ENCODE measurements at places on chromosomes 5 and 9. TPM values are rescaled to one million over a fixed set of nuclear protein-coding genes. Genes with fewer than 3 reads are reported as not detected.
A peak's percentile ranks its signal among the peaks of the same experiment; 100 is the strongest.

DNA sequence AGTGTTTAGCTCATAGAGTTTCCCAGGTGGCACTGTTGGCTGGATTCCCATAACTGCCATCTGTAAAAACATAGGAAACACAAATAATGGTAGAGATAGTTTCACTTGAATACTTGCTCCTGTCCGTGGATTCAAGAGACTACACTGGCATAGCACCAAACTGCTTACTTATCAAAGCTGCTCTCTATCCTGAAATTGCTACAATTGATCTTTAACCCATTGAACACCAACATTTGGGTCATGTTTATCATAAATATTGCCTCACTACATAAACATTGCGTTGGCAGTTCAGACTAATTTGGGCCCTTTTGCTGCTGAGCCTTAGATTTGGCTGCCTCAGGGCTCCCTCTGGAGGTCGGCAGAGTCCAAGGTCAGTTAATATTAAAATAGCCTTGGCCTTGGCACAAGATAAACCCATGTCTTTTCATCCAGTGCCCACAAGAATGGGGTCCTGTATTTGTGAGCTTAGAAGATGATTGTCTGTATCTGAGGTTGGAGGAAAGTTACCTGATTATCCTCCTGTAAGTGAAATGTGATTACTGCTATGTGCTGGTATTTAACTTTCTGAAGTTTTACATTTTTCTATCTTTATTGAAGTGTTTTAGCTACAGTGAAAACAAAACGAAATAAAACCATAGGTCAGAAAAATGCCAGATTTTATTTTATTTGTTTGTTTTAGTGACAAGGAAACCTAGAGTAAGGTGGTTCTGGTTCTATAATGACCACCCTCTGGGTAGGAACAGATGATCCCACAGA is 4.0 kb upstream of the RANBP3L start:
- DNase-seq: no peak
- no peaks in the 10 kb centered on the region for H3K36me3 ChIP-seq
- H3K27me3 ChIP-seq: no peaks in the 10 kb centered on the region
- no peak overlapping the region for H3K4me3 ChIP-seq
- H3K4me1 ChIP-seq: peaks cover 5% of the 10 kb centered on the region

DNA sequence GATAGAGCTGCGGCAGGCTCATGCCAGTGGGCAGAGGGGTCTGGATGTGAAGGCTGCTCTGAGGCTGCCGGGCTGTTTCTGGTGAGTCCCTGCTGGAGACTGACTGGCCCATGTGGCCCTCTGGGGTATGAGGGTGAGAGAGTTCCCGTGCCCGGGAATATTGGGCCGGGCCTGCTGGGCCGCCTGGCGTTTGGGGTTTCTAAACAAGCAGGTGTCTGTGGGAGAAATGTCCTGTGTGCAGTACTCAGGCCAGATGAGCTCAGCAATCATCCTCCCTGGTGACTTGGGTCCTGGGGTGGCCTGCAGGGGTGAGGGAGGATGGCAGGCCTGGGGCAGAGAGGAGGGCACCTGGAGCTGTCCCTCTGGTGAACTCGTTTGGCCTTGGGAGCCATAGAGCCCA is 74.9 kb downstream of the MACROH2A1 start:
- no peak for DNase-seq
- H3K4me3 ChIP-seq: no peak overlapping the region
- H3K4me1 ChIP-seq: no peaks in the 10 kb centered on the region
- no peaks in the 10 kb centered on the region for H3K36me3 ChIP-seq
- no peak overlapping the region for H3K27ac ChIP-seq

- no peaks in the 10 kb centered on the region for H3K27me3 ChIP-seq
- DNase-seq: no peak
- H3K4me3 ChIP-seq: no peak overlapping the region
- H3K27ac ChIP-seq: no peak overlapping the region
- H3K4me1 ChIP-seq: no peaks in the 10 kb centered on the region
These were observed 235.2 kb upstream of the ELL2 start for GRCh38 chr5:96196890-96197289.

DNA sequence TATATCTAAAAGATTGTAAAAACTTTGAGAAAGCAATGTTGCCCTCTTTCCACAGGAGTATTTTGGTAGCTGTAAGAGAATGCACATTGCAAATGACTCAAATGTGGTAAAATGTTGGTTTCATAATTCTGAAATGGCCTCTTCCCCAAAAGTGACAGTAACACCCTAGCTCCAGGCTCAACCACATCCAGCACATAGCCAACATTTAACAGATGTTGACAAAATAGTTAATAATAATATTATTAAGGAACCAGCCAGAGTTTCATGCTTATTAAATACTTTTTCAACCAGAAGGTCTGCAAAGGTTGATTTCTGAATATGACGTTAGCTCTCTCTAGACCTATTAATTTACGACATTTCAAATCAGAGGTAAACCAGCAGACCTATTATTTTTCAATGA is 1.3 kb downstream of the ANXA1 start:
- H3K36me3 ChIP-seq: no peaks in the 10 kb centered on the region
- H3K27ac ChIP-seq: no peak overlapping the region
- H3K4me3 ChIP-seq: no peak overlapping the region
- peaks cover 14% of the 10 kb centered on the region for H3K4me1 ChIP-seq
- H3K27me3 ChIP-seq: peaks cover 7% of the 10 kb centered on the region

DNA sequence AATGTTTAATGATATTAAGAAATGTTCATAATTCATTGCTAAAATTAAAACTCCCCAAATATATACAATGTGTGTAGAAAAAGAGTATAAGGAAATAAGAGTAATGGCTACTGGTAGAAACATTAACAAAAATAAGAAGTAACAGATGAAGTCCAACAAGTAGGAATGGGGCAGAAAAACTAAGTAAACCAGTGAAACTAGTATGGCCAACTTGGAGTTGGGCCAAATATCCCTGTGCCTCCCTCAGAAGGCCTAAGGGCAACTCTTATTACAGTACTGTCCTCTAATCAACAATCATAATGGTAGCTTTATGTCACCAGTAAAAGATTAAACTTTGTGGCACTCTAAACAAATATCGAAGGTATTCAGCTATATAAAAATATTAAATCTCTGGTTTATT is 93.5 kb downstream of the SSBP2 start:
- no peak for DNase-seq
- peaks cover 24% of the 10 kb centered on the region for H3K36me3 ChIP-seq
- peaks cover 30% of the 10 kb centered on the region for H3K4me1 ChIP-seq
- no peaks in the 10 kb centered on the region for H3K27me3 ChIP-seq

- no peak overlapping the region for H3K27ac ChIP-seq
- H3K27me3 ChIP-seq: no peaks in the 10 kb centered on the region
- peaks cover 57% of the 10 kb centered on the region for H3K36me3 ChIP-seq
- no peak for DNase-seq
- no peak overlapping the region for H3K4me3 ChIP-seq
These were observed 101.7 kb downstream of the UBAP2 start for GRCh38 chr9:33946779-33947535.

GRCh38 chr5:144201588-144201987 is 30.9 kb downstream of the KCTD16 start:
- peaks cover 38% of the 10 kb centered on the region for H3K27me3 ChIP-seq
- no peak overlapping the region for H3K27ac ChIP-seq
- H3K4me1 ChIP-seq: no peaks in the 10 kb centered on the region
- no peak overlapping the region for H3K4me3 ChIP-seq
- no peaks in the 10 kb centered on the region for H3K36me3 ChIP-seq
- no peak for DNase-seq

GRCh38 chr9:134315716-134316448 is 10.4 kb upstream of the RXRA start:
- no peak overlapping the region for H3K27ac ChIP-seq
- H3K36me3 ChIP-seq: no peaks in the 10 kb centered on the region
- H3K4me1 ChIP-seq: no peaks in the 10 kb centered on the region
- DNase-seq: no peak
- no peak overlapping the region for H3K4me3 ChIP-seq
- H3K27me3 ChIP-seq: peaks cover 5% of the 10 kb centered on the region

DNA sequence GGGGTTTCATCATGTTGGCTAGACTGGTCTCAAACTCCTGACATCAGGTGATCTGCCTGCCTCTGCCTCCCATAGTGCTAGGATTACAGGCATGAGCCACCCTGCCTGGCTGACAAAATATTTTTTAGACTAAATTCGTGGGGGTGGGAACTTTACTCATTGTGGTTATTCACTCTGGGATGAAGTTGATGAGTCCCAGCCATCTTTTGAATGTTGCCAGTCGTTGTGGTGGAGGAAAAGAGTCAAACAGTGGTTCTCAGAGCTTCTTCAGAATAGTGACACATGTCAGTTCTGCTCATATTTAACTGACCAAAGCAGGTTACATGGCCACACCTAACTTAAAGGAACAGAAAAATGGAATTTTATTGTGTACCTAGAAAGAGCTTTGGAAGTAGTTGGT is 6.9 kb downstream of the SREK1 start:
- H3K4me1 ChIP-seq: peaks cover 32% of the 10 kb centered on the region
- peaks cover 29% of the 10 kb centered on the region for H3K36me3 ChIP-seq
- no peaks in the 10 kb centered on the region for H3K27me3 ChIP-seq
- H3K27ac ChIP-seq: no peak overlapping the region

DNA sequence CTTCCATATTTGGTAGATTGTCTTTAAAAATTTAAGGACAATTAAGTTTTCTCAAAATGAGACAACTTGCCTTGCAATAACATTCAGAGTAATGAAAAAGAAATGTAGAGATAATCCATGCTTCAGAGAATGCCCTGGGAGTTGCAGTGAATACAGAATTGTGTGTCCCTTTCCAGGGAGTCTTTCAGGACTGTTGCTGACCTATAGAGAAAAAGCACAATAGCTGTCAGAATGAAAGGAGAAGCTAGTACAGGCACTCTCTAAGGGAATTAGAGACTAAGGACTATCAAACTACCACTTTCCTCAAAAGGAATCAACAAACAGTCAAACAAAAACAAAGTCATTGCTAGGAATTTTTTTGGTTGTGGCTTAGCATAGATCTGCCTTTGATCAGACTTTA is 93.0 kb downstream of the CCDC192 start:
- no peak for DNase-seq
- no peak overlapping the region for H3K27ac ChIP-seq
- no peak overlapping the region for H3K4me3 ChIP-seq
- H3K36me3 ChIP-seq: no peaks in the 10 kb centered on the region
- no peaks in the 10 kb centered on the region for H3K4me1 ChIP-seq

DNA sequence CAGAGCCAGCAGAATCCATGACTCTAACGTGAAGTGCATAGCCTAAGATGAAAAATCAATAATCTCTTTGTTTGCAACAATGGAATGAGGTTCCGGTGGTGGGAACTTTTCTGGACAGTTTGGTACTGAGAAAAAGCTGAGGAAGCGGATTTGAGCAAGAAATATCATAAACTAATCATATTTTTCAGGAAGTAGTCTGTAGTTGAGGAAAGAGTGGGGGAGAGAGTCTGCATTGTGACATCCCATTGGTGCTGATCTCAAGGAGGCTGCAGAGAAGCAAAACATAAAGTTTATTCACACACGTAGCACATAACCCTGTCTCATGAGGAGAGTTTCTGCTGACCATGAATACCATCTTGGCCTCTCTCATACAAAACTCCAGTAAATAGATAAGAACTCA is 15.8 kb upstream of the FCHO2 start:
- no peak overlapping the region for H3K4me3 ChIP-seq
- peaks cover 7% of the 10 kb centered on the region for H3K27me3 ChIP-seq
- H3K36me3 ChIP-seq: no peaks in the 10 kb centered on the region
- no peak for DNase-seq
- no peak overlapping the region for H3K27ac ChIP-seq
- no peaks in the 10 kb centered on the region for H3K4me1 ChIP-seq

GRCh38 chr9:68747043-68747533 is 42.0 kb downstream of the PIP5K1B start:
- no peak overlapping the region for H3K27ac ChIP-seq
- no peaks in the 10 kb centered on the region for H3K27me3 ChIP-seq
- H3K4me1 ChIP-seq: peaks cover 8% of the 10 kb centered on the region
- H3K4me3 ChIP-seq: no peak overlapping the region

- peak overlapping the region; percentile 28 for H3K4me3 ChIP-seq
- DNase-seq: no peak
- peak overlapping the region; percentile 68 for H3K27ac ChIP-seq
These were observed 51.1 kb downstream of the C9orf152 start for GRCh38 chr9:110156902-110157301.

DNA sequence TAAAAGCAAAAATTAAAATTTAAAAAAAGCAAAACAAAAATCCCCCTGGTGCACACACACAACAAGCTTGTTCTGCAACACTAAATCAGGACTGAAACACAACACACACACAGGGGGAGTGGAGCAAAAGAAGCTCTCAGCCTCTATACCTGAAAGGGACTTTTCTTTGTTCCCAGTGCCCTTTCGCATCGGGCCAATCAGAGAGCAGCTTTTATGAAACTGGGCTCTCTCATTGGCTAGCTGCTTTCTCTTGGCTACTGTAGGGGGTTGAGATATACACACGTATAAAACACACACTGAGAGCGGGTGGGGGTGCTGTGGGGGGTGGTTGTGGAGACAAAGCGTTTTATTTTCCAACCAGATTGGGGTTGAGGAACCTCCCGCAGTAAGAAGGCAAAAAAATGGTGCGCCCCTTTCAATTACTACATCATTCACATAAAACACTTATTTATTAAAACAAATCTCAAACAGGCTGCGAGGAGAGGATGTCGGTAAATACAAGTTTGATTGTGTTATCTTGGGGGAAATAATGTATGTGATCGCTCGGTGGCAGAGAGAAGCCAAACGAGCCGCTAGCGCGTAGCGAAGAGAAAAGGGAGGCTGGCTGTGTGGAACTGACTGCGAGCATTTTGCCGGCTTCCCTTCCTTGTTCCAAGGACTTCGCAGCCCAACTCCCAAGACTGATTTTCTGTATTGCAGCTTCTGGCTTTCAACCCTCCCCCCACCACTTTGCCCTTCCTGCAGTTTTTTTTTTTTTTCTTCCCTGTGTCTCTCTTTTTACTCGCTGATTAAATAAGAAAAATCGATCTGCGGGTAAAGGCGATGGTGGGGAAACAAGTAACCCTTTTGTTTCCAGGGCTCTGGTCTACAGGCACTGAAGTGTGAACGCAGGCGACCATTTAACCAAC is 2.5 kb upstream of the ZNF608 start:
- peaks cover 18% of the 10 kb centered on the region for H3K36me3 ChIP-seq
- DNase-seq: peak; percentile 37
- no peak overlapping the region for H3K4me3 ChIP-seq

- H3K27me3 ChIP-seq: peaks cover 12% of the 10 kb centered on the region
- H3K36me3 ChIP-seq: no peaks in the 10 kb centered on the region
- H3K4me1 ChIP-seq: peaks cover 16% of the 10 kb centered on the region
- DNase-seq: no peak
These were observed 108.4 kb upstream of the LARP1 start for GRCh38 chr5:154646745-154647113.

DNA sequence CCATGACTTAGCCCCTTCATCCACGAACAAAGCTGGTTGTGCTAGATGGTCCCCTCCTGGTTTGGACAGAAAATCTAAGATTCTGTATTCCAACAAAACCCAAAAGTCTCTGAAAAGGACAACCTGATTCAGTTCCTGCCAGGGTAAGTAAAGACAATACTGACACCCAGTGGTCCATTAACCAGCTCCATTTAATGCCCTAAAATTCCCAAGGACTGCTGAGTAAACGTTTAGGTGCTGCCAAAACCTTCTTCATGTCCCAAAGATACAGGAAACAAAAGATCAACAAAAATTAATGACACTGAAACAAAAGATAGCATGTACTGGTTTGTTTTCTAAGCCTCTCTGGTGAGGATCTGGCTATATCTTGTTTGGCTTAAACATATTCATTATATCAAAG is 25.3 kb upstream of the PPP1R2B start:
- no peak overlapping the region for H3K27ac ChIP-seq
- DNase-seq: no peak
- H3K36me3 ChIP-seq: no peaks in the 10 kb centered on the region
- peaks cover 7% of the 10 kb centered on the region for H3K4me1 ChIP-seq
- H3K4me3 ChIP-seq: no peak overlapping the region

GRCh38 chr5:142529626-142530278 is 156.1 kb downstream of the FGF1 start:
- H3K36me3 ChIP-seq: no peaks in the 10 kb centered on the region
- no peak overlapping the region for H3K4me3 ChIP-seq
- no peaks in the 10 kb centered on the region for H3K27me3 ChIP-seq

Gene SPATA31A3
- not detected for total RNA-seq

Gene COL15A1
- total RNA-seq: 0.15 TPM

Gene DNAH5
- total RNA-seq: not detected

Gene PCDHB11
- not detected for total RNA-seq

Gene PHF24
- 0.13 TPM for total RNA-seq

Gene SH2D3C
- 51.8 TPM for total RNA-seq
